ENCODE measurements at places on chromosomes 7 and 10. TPM values are rescaled to one million over a fixed set of nuclear protein-coding genes. Genes with fewer than 3 reads are reported as not detected.
A peak's percentile ranks its signal among the peaks of the same experiment; 100 is the strongest.

GRCh38 chr7:26060733-26061677 lies 91.0 kb upstream of the NFE2L3 start:
- no peak overlapping the region for H3K4me3 ChIP-seq
- no peak for DNase-seq
- peaks cover 9% of the 10 kb centered on the region for H3K4me1 ChIP-seq
- no peaks in the 10 kb centered on the region for H3K36me3 ChIP-seq
- H3K27me3 ChIP-seq: peaks cover 12% of the 10 kb centered on the region
- no peak overlapping the region for H3K27ac ChIP-seq

DNA sequence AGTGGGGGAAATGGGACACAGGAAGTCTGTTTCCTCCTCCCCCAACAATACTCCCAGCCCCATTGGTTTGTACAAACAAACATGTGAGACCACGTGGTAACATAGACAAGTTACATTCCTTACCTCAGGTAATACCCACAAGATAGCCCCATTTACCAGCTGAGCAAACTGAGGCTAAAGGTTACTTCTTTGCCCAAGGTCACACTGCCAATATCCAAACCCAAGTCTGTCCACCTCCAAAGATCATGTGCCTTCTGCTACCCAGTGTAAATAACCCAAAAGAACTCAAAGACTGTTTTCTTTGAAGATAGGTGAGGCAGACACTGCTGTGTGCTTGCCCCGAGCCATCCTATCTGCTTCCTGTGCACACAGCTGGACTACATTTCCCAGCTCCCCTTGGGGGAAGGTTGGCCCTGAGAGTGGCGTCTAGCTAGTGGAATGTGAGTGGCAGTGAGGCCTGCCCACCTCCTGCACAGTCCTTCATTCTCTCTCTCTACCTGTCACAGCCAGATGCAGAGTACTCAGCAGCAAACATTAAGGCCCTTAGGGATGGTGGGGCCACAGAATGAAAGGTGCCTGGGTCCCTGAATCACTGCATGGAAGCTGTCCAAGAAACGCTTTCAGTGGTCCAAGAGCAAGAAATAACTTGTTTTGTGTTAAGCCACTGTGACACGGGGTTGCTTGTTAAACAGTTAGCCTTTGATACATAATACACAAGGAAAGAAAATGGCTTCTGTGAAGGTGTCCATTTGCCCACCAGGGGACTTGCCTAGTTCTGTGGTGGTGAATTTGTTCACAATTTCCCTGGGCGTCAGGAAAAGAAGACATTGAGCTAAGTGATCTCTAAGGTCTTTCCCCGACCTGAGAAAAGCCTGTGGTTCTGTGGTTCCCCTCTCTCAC lies 257.7 kb upstream of the NFE2L3 start:
- no peaks in the 10 kb centered on the region for H3K36me3 ChIP-seq
- peaks cover 4% of the 10 kb centered on the region for H3K27me3 ChIP-seq
- H3K27ac ChIP-seq: no peak overlapping the region
- H3K4me1 ChIP-seq: peaks cover 25% of the 10 kb centered on the region
- peak; percentile 43 for DNase-seq

SORBS1 gene
- 0.77 TPM for total RNA-seq

CABCOCO1 gene
- total RNA-seq: not detected

ENKUR gene
- total RNA-seq: not detected

Data from activated naive CD4-positive, alpha-beta T cell treated with anti-CD3 and anti-CD28 coated beads for 36 hours (primary cell).